ENCODE measurements at places on chromosomes 2 and 18.

GRCh38 chr2:127650785-127651380 lies 4.9 kb downstream of the GPR17 start:
- DNase-seq: no peak

- no peak for DNase-seq
Observed at GRCh38 chr2:109602617-109603188, 11.1 kb downstream of the SEPTIN10 start.

DNA sequence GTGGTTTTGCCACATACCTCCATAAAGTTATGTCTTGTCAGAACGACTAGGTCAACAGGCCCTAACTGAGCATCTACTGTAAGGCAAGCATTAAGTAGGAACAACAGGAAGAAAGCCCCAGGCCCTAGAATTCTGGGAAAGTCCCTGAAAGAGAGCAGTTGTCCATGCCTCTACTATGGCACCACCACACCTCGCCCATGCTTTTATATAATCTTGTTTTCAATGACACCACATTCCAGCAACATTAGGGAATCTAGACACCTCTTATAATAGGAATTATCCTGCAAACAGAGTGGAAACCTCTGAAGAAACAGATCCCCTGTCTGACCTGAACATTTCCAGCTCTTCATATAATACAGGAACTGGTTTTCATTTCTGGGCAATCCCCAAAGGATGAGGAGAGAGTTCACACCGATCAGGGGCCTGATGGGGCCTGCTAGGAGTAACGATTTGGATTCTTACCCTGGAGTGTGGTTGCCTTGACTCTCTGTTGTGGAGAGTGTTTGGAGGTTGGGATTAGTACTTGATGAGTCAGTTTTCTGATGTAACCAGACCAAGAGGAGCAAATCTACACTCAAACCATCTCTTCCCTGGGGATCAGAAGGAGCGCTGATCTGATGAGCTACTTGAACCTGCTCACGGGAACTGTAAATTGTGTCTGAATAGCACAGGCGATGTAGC lies 31.9 kb upstream of the CEP68 start:
- DNase-seq: no peak

- DNase-seq: no peak
Observed at GRCh38 chr2:59047373-59047995, 806.4 kb upstream of the FANCL start.

GRCh38 chr2:101253013-101253702 lies 472 bp downstream of the CNOT11 start:
- peak; percentile 41 for DNase-seq

DNA sequence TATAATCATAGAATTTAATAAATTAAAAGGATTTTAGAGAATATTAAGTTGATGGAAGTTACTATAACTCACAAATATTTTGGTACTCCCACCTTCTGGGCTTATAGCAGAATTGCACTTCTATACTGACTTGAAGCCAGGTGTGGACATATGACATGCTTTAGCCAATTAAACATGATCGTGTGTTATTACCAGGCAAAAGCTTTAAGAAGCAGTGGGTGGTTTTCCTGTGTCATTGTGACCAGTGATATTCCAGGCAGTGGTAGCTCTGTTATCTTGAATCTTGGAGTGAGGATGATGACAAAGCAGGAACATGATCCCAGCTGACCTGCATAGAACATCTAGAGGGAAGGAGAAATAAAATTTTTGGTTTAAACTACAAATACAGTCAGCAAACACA lies 370.9 kb upstream of the ZEB2 start:
- DNase-seq: peak; percentile 21

- DNase-seq: no peak
Observed at GRCh38 chr2:217167531-217167930, 307.7 kb upstream of the TNP1 start.

DNA sequence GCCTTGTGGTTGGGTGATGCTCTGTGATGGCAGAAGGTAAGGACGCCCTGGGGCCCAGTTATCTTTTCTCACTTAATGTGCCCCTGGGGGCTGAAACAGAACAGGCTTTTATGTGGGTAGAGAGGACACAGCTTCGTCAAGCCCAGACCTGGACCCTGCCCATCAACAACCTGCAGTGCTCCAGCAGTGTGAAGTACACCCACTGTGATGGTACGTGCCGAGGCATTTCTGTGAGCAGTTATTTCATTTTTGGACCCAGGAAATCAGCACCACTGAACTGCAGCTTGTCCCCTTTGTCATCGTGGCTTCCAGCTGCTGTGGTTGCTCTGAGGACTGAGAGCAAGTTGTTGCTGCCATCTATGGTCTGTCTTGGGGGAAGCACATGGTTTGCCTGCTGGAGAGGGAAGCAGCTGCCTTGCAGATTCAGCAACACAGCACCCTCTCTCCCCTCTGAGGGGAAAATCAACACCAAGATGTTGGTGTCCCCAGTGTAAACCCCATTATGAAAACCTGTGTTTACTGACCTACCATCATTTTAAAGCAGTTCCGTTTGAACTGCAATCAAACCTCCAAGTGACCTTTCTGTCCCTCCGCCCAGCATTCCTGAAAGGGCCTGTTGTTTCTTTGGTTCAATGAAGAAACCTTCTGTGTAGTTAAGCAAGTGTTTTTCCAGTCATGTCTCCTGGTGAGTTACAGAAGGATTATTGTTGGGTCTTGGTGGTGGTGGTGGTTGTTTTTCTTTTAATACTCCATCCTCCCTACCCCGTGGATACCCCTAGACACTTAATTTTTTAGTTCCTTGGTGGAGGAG lies 158.2 kb downstream of the MGAT5 start:
- peak; percentile 78 for DNase-seq

- no peak for DNase-seq
Observed at GRCh38 chr2:139465789-139466188, 685.6 kb upstream of the NXPH2 start.

GRCh38 chr18:20975077-20975476 lies 136.5 kb downstream of the ROCK1 start:
- no peak for DNase-seq
